Right hindlimb (tissue), 1 donor: ENCODE measurements at places on chromosomes 11 and 22.

- no peak for DNase-seq
Measured at GRCh38 chr11:10918698-10919097, 60.8 kb upstream of the ZBED5 start.

DNA sequence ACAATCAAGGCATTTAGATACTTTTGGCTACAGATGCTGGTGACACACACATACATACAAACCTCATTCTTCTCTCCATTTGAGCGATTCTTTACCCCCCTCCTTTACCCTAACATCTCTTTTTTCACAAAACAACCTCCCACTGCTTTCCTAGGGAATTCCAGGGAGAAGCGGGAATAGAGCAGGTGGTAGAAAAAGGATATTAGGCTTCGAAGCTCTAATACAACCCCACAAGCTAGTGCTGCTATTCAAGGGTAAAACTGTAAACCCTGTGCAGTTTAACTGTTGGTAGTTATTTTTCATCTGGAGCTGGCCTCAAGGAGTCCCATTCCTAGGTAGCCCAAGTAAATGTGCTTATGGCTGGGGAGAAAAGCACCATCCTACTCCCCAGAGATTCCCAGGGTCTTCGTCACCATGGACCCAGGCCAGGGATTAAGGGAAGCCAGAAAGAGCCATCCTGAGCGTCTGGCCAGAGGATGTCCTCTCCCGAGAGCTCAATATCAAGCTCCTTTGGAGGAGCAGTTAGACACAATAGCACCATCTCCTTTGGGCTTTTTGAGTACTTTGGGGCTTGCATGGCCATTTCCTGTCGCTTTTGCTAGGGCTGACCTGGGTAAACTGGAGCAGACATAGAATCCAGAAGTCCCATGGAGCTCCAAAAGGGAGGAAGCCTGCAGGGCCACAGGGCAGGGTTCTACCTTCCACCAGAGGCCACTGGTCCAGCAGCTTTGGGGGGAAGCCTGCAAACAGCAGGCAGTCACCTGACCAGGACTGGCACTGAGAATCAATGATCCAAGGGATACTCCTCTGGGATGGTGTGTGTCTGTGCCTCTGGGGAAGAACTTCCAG is 3.1 kb downstream of the MAML2 start:
- no peak for DNase-seq

DNA sequence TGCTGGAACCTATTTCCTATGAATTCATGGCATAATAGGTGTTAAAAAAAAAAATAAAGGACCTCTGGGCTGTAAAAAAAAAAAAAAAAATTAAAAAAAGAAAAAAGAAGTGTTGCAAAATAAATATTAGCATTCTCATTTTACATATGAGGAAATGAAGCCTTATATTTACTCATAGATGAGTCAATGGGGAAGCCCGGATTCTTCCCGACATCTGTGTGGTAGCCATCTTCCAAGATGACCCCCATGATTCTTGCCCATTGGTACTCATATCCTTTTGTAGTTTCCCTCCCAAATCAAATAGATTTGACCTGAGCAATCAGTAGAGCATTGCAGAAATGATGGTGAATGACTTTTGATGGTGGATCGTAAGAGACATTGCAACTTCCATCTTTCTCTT is 3.0 kb upstream of the SWAP70 start:
- DNase-seq, result no peak

DNA sequence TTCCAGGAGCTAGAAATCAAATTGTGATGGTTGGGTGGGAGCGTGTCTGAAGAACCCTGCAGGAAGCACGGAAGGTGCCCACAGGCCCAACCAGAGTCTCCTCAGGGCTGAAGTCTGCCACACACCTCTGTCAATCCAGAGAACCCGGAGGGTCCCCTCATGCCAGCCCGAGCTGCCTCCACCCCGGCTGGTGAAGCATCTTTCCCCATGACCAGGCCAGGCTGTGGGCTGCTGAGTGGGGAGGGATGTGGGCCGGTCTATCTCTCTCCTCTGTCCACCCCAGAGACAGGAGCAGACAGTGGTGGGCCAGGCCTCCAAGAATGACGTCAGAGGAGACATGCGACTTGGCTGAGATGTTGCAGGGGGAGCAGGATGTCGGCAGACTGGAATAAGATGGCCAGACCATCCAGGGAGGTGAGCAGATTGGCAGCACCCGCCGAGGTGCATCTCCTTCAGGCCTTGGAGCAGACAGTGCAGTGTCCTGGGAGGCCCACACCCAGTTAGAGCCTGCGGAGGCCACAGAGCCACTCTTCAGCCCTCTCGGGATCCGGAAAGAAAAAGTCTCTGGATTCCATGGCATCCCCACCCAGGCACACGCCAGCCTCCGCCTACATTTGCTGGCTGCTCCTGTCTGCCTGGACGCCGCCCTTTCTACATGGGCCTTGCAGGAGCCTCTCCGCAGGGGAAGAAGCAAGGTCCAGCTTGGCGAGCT is 1524.9 kb downstream of the BRD1 start:
- DNase-seq, result no peak

- peak; percentile 59 for DNase-seq
Measured at GRCh38 chr11:134069426-134070341, 812 bp downstream of the JAM3 start.

DNA sequence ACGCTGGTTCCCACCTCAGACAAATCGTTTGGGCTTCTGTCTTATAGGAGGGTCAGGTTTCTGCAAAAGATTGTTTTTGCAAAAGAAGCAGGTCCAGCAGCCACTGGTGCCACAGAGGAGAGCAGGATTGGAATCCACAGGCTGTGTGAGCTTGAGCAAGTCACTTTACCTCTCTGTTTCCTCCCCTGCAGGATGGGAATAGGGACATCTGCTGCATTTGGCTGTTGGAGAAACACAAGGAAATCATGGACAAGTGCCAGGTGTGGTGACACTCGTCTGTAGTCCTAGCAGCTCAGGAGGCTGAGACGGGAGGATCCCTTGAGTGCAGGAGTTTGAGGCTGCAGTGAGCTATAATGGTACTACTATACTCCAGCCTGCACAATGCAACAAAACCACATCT is 422.6 kb downstream of the MN1 start:
- no peak for DNase-seq

DNA sequence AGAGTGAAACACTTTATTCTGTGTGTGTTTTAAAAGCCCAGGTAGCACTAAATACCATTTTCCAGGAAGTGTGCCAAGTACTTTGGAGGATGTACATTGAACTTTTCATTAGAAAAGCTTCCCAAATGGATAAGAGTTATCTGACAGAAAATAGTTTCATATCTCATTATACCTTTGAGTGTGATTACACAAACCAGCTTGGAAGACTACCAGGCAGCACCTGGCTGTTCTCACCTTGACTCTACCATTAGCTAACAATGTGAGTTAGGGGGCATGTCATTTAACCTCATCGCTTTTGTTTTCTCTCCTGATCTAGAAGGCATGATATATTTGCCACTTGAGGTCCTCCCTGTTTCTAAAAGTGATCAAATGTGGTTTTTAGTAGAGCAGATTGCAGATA is 50.2 kb downstream of the GRM5 start:
- no peak for DNase-seq

DNA sequence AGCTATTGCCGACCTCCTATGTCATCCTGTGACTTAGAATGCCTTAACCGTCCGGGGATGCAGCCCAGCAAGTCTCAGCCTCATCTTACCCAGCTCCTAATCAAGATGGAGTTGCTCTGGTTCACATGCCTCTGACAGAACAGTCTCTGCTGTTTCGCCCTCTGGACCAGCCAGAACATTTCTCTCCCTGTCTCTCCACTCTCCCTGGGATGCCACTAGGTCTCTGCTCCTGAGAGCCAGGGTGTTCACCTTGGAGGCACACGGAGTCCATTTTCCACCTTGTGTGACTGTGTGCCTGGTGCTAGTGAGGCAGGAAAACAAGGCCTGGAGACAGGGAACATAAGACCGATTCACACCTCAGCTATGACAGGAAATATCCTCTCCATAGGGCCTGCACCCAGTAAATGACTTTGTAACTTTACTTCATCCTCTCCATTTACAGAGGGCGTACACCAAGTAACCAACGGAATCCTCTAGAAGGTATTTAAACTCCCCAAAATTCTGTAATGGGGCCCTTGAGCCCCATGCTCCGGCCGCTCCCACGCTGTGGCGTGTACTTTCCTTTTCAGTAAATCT is 16.8 kb upstream of the B4GALNT4 start:
- DNase-seq, result peak; percentile 16

DNA sequence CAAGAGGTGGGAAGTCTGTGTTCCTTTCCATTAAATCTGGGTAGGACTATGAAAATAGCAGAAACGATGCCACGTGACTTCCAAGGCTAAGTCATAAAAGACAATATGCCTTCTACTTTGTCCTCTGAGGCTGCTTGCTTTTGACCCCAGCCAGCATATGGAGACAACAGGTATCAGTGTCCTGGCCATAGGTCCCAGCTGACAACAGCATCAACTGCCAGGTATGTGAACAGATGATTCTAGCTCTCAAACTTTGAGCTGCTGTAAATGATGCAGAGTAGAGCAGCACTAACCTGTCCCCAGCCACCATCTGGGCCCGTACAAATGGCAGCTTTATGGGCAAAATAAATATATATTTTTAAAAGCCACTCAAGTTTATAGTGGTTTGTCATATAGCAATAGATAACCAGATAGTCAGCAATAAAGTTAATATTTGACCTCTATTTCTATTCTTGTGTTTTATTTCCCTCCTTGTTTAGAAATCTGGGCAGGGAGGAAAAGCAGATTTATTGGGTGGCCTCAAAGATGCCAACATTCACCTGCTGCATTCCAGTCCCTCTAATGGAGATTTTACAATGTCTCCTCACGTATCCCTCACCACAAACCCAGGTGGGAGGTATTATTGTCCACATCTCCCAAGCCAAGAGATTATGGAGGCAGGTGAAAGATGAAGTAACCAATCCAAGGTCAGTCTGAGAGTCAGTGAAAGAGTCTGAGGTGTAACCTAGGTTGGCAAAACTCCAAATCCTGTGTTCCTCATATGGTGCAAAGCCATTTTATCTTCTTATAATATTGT is 209.6 kb upstream of the LARGE1 start:
- no peak for DNase-seq

DNA sequence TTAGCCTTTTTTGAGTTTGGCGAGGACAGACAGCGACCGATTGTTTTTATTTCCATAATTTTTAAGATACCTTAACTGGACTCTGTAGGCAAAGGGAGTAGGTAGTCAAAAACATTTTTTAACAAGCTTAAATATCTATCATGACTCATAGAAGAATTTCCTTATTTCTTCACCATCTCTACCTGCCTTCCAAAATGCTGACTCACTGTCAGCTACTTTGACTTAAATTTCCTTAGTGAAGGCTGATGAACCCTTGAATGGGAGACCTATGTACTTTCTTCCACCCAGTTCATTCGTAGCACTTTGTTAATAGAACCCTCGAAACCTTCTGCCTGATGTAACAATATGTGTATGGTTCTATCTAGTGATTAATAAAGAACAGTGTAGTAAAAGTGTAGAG is 1.1 kb upstream of the MTMR2 start:
- DNase-seq, result no peak

DNA sequence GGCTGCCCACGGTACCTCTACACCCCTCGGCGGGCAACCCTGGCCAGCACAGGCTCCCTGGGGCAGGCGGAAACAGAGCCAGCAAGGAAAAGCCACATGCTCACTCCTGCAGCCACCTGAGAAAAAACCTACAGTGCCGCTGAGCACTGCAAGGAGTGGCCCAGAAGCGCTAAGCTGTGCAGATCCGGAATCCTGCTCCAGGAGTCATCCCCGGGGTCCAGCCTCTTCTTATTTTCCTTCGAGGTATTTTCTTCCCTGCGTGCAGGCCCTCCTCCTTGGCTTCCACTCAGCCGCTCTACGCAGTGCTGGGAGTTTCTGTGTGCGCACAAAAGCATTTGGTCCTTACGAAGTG is 81.0 kb downstream of the TRMU start:
- peak; percentile 56 for DNase-seq

DNA sequence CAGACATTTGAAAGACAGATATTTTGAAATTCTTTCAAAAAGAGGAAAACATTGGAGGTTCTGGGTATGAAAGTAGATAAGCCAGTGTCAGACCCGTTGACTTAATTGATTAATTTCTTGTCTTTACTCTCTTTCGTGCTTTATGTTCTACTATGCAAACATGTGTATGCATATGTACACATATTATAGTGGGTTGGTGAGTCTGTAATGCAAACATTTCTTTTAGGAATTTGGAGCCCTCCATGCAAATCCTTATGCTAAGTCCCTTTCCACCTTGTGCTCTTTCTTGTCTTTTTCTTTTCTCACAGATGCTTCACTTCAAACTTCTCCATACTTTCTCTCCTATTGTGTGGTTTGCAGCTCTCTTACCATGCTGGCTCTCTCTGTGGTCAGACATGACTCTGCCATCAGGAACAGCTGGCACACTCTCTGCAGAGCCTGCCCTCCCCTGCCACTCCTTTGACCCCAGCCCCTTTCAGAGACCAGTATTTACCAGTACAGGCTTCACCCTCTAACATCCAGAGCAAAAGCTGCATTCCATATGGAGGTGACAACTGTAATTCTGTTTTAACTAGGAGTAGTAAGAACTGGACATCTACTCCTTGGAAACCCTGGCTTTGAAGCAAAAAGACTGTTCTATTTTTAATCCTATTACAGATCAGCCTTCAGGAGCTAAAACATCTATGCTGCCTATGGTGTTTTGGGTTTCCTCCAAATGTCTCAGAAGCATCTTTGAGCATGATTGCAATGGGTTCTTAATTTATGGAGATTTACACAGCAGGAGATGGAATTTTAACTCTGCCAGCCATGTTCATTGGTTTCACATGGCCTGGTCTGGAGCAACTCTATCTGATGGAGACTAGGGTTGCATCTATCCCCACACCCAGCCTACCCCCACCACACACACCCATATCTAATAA is 386.9 kb upstream of the FAT3 start:
- no peak for DNase-seq

- DNase-seq, result no peak
Measured at GRCh38 chr11:68939583-68940555, 36.2 kb downstream of the IGHMBP2 start.

- no peak for DNase-seq
Measured at GRCh38 chr11:72569966-72570892, 104.0 kb downstream of the PDE2A start.

GRCh38 chr11:114133548-114134329 is 74.2 kb downstream of the ZBTB16 start:
- no peak for DNase-seq

DNA sequence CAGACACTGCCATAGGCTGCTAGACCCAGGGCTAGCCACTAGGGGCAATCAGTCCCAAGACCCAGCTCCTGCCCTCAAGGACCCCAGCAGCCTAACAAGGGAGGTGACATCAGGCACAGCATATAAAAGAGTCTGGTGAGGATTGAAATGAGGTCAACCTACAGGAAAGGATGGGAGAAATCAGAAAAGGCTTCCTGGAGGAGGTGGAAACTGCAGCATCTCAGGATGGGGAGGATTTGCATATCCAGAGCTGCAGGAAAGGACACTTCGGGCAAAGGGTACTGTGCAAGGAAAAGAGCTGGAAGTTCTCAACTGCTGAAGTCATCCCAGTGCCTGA is 2.9 kb upstream of the ARFGAP2 start:
- DNase-seq, result no peak
